ENCODE measurements at places on chromosomes 1 and 21. TPM values are rescaled to one million over a fixed set of nuclear protein-coding genes. Genes with fewer than 3 reads are reported as not detected.

Gene NDC1
- total RNA-seq: 11.1 TPM

Gene TENT5C
- 30.8 TPM for total RNA-seq

Gene INAVA
- 139 TPM for total RNA-seq

Gene HLX
- total RNA-seq: 18.4 TPM

Gene PTPRF
- 427 TPM for total RNA-seq

Gene MYOC
- total RNA-seq: 7.6 TPM

Gene AIRE
- total RNA-seq: not detected

Gene PKP1
- 0.14 TPM for total RNA-seq

Gene TSPEAR
- not detected for total RNA-seq

Gene LEMD1
- total RNA-seq: not detected

Gene RIMS3
- 5.3 TPM for total RNA-seq

Gene RPS6KA1
- 153 TPM for total RNA-seq

Gene SIK1
- 3.8 TPM for total RNA-seq

Gene PDE9A
- total RNA-seq: 65.7 TPM

Gene ZBTB17
- 36.6 TPM for total RNA-seq

Gene KRTAP19-7
- total RNA-seq: not detected
